SK-N-SH (cell line): ENCODE measurements at places on chromosomes 5 and 9.

- no peak for DNase-seq
- no peak overlapping the region for H3K27ac ChIP-seq
- H3K4me1 ChIP-seq: no peaks in the 10 kb centered on the region
- H3K27me3 ChIP-seq: no peaks in the 10 kb centered on the region
- no peaks in the 10 kb centered on the region for H3K36me3 ChIP-seq
Measured at GRCh38 chr5:135151256-135151655, 117.2 kb upstream of the PITX1 start.

GRCh38 chr5:6525422-6525821, 76.8 kb downstream of the UBE2QL1 start:
- no peak for DNase-seq
- no peaks in the 10 kb centered on the region; the same call in 1 of the 2 replicates for H3K27me3 ChIP-seq
- no peaks in the 10 kb centered on the region for H3K4me1 ChIP-seq
- no peak overlapping the region for H3K4me3 ChIP-seq
- no peaks in the 10 kb centered on the region for H3K36me3 ChIP-seq

GRCh38 chr9:136044971-136045594, 50.0 kb downstream of the NACC2 start:
- no peaks in the 10 kb centered on the region for H3K27me3 ChIP-seq
- peaks cover 32% of the 10 kb centered on the region; the same call in 1 of the 2 replicates for H3K36me3 ChIP-seq
- H3K4me3 ChIP-seq: no peak overlapping the region
- H3K4me1 ChIP-seq: no peaks in the 10 kb centered on the region
- peak; percentile 32 for DNase-seq

GRCh38 chr9:129401623-129402370, 219.1 kb downstream of the C9orf50 start:
- H3K27me3 ChIP-seq: no peaks in the 10 kb centered on the region
- H3K4me3 ChIP-seq: no peak overlapping the region
- DNase-seq: no peak
- no peaks in the 10 kb centered on the region for H3K36me3 ChIP-seq
- H3K4me1 ChIP-seq: no peaks in the 10 kb centered on the region
